Stimulated activated CD4-positive, alpha-beta T cell treated with anti-CD3 and anti-CD28 coated beads, TNF-alpha, amount 100 ng/mL, for 1 hour (primary cell): ENCODE measurements at places on chromosomes 13 and 19.
A peak's percentile ranks its signal among the peaks of the same experiment; 100 is the strongest.

DNA sequence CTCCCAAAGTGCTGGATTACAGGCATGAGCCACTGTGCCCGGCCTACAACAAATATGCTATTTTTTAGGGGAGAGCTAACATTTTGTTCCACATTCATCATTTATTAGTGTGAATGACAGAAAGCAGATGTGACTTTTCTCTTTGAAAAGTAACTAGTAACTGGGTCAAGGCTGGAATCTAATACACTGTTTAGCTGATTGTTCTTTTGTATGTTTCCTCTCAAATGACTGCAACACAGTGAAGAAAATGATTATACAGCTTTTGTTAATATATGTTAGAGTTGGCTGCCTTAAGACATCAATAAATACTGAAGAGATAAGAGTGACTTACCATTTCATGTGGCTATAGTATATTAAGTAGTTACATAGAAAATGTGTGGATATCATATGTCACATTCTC is 27.0 kb downstream of the MTRF1 start:
- DNase-seq: no peak

DNA sequence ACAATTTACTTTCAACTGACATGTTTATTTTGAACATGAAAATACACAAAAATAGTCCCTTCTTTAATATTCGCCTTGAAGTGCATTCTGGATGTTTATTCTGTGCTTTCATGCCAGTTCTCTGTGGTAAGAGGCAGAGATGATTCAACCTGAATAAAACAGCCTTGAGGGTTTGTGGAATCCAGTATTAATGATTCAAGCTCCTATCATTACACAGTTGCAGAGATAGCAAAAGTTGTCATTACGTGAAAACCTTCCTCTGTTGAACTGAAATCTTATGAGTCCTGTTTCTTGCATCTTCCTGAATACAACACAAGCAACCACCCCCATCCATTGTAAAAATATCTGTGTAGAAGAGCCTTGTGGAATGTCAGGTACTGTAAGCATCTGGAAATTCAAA is 142.3 kb upstream of the HTR2A start:
- no peak for DNase-seq

GRCh38 chr13:81017513-81018152 is 676.7 kb upstream of the SPRY2 start:
- no peak for DNase-seq

DNA sequence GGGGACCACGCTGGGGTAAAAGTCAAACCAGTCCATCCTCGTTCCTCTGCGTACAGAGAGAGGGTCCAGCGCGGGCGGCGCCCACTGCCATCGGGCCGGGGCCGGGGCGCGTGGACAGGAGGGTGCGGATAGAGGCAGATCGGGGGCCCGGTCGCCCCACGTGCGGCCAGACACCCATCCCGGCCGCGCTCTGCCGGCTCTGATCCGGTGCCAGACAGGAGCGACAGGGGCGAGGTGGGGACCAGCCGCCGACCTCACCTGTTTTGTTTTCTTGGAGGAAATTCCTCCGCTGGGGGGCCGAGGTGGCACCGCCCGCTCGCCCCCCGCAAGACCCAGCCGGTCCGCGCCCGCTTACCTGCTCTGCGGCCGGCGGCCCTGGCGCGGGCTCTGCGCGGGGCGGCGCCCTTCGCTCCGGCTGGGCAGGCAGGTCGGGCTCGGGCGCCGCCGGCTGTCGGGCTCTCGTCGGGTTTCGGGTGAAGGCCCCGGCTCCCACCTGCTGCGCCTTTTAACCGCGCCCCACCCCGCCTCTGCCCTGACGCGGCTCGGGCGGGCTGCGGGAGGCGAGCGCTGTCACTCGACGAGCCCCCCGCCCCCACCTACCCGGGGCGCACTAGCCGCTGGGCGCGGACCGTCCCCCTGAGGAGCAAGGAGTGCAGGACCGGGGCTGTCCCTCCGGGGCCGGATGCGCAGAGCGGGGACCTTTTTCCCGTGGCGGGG is at the start of gene GJB6:
TSS of gene GJB6 (minus strand) at position 481 of the 717 bp plus-strand sequence. CDS start 8,839 bp downstream, outside the sequence.
- no peak for DNase-seq

DNA sequence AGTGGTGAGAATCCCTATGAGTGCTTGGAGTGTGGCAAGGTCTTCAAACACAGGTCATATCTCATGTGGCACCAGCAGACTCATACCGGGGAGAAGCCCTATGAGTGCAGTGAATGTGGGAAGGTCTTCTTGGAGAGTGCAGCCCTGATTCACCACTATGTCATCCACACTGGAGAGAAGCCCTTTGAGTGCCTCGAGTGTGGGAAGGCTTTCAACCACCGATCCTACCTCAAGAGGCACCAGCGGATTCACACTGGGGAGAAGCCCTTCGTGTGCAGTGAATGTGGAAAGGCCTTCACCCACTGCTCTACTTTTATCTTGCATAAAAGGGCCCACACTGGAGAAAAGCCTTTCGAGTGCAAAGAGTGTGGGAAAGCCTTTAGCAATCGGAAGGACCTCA is 18.7 kb upstream of the AURKC start:
- DNase-seq: no peak

DNA sequence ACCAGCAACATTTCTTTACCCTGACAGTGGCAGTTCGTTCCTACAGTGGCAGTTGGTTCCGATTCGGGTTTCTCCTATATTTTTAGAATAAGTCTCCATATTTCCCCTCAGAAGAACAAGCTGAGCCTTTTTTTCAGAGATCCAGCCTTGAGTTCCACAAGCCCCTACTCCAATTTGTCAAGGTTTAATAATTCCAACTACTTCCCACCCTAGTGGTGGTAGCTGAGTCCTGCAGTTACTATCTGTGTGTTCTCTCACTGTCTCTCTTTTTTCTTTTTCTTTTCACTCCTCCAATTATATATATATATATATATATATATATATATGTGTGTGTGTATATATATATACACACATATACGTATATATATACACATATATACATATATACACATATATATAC is 1347.3 kb downstream of the PCDH9 start:
- no peak for DNase-seq

GRCh38 chr13:29369060-29369743 is 226.3 kb downstream of the SLC7A1 start:
- no peak for DNase-seq

DNA sequence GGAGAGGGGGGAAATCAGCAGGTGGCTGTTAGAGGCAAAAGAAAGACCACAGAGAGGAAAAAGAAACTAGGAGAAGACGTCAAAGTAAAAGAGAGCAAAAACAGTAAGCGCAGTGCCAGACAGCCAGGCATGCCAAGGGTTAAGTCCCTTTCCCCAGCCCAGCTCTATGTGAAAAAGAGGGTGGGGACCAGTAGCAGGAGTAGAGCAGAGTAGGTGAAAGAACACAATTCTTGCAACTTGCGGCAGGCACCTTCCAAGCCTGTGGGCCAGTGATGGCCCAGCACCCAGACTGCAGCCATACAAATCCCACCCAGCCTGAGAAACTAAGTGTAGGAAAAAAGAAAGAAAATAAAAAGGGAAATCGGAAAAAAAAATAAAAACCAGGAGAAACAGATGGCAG is 64.2 kb upstream of the ZNF85 start:
- no peak for DNase-seq

- no peak for DNase-seq
Observed at GRCh38 chr19:3411636-3412035, 45.3 kb downstream of the NFIC start.

- DNase-seq: peak; percentile 50
Observed at GRCh38 chr19:940591-941291, 14.9 kb downstream of the ARID3A start.

GRCh38 chr13:97076898-97077297 is 82.6 kb upstream of the OXGR1 start:
- DNase-seq: no peak

- DNase-seq: no peak
Observed at GRCh38 chr19:58407658-58408151, 744 bp upstream of the ZNF584 start.

- no peak for DNase-seq
Observed at GRCh38 chr13:76523740-76524340, 362.4 kb downstream of the KCTD12 start.

DNA sequence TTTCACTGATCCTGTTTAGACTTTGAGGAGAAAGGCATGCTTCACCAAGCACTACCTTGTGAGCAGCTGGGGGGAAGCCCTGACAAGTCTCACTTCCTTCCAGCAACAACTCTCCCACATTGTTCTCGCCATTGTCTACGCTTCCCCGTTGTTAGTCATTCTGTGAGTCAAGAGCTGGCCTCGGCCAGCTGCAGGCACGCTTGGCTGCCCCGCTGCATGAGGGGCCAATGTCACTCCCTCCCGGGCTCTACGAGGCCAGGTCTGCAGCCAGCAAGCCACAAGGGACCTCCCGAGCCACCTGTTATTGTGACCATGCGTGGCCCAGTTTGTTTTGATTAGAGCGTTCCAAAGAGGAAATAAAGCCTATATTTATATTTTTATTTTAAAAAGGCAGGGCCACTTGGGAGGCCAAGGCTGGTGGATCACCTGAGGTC is 220.9 kb downstream of the FOXO1 start:
- DNase-seq: no peak

DNA sequence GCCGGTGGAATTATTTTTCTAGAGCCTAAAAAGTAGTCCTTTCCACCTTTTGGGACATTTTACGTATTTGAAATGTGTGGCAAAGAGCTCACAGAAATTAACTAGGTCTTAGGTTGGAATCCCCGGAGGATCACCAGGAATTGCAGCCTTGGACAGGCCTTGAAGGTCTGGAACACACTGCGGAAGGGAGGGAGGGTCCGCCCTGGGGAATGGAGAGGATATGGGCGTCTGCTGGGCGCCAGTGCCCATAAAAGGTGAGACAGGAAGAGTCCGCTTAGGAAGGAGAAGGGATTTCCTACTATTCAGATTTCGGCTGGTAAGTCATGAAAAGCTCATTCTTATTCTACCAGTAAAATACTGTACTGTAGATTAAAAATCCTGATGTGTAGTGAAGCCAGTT is 111.9 kb downstream of the COL4A2 start:
- DNase-seq: no peak

DNA sequence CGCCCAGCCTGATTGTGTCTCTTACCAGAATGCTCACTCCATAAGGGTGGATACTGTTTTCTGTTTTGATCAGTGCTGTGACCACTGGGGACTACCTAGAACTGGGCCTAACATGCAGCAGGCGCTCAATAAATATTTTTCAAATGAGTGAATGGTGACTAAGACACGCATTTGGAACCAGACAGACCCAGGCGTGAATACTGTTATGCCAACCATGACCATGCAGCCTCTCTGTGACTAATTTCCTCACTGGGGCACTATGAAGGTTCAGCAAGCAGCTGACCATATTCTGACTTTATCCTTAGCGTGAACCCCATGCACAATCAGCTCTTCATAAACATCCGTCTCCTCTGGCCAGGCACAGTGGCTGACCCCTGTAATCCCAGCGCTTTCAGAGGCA is 13.0 kb upstream of the SPC24 start:
- DNase-seq: no peak

GRCh38 chr19:34228762-34229161 is 25.6 kb upstream of the GARRE1 start:
- DNase-seq: no peak

DNA sequence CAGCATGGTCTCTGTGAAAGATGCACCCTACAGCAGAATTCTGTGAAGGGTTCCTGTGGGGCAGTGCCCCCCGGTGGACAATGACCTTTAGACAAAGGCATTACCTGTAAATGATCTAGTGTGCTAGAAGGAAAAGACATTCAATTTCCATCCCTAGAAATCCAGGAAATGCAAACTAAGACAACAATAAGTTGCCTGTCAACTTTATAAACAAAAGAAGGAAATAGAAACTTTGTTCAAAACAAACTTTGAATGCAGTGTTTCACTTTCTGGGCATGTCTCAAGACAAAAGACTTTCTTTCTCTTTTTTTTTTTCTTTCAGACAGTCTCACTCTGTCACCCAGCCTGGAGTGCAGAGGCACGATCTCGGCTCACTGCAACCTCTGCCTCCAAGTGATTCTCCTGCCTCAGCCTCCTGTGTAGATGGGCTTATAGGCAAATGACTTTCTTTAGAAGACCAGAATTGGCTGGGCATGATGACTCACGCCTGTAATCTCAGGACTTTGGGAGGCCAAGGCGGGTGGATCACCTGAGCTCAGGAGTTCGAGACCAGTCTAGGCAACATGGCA is 15.5 kb downstream of the TEX101 start:
- no peak for DNase-seq

DNA sequence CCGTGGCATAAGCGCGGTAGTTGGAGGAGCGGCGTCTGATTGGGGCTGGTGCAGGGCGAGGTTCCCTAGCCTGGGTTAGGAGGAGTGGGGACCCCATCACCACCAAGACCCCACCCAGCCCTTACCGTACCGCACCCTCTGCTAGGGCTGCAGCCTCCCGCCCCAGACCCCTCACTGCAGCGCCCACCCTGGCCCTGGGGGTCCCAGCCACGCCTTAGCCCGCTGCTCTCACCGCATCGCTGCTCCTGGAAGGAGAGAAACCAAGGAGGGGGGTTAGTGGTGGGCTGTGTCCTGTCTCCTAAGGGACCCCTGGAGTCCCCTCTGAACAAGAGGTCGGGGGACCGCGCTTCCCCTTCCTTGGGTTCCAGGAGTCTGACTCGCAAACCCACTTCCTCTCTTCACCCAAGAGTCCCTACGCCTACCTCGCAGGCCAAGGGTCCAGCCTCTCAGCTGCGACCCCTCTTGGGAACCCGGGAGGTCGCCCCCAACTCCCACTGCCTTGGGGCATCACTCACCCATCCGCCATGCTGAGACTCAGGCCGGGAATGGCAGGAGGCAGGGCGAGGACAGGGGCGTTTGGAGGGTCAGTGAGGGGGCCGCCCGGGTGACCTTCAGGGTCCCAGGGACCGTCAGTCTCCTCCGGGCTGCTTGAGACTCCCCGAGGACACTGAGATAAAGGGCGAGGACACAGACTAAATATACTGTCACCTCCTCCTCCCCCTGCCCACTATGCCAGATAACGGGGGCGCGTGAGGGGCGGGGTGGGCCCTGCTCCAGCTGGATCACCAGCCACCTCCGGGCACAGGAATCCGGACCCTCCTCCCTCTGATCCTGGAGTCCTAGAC is at the start of gene TNNI3:
TSS of gene TNNI3 (minus strand) at position 669 of the 845 bp plus-strand sequence. CDS start at position 526, 143 bp downstream.
- no peak for DNase-seq
